ENCODE measurements at places on chromosomes 3 and 15.

GRCh38 chr15:73637527-73637926 lies 4.3 kb upstream of the NPTN start:
- no peak for DNase-seq

DNA sequence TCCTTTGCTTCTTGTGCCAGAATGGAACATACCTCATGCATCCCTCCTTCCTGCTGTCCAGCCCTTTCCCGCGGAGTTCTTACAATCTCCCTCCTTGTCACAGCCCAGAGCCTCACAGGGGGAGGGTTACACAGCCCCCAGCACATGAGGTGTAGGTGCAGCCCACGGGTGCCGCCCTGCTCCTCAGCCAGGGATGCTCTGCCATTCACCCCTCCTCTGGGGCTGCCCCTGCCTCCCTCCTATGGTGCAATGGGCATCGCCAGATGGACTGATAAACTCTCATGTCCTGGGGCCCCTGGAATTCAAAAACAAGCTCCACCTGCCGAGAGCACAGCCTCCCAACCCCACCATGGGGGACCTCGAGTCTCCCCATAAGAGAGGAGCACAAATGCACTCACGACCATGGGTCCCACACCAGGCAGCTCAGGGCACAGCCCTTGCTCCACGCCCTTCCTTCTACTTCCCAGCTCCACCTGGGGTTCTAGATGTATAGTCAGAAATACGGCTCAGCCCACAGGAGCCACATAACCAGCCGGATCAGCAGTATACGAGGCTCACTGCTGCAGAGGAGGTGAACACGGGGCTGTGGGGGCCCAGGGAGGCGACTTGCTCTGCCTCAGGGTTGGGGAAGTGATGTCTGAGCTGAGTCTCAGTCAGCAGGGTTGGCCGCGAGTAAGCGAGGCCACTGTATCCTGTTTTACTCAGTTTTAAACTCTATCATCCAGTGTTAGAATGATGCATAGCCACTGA lies 269.7 kb upstream of the LYSMD4 start:
- DNase-seq = no peak

DNA sequence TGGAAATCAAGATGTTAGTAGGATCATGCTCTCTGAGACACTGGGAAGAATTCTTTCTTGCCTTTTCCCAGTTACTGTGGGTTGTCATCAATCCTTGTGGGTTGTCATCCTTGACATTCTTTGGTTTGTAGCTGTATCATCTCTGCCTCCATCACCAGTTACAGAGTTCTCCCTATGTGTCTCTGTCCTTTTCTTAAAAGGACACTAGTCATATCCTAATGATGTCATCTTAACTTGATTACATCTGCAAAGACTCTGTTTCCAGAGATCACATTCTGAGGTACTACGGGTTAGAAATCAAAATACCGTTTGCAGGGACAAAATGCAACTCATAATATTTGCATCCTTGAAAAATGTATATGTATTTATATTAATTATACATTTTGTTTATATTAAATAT lies 500.4 kb downstream of the ZBBX start:
- DNase-seq = no peak

GRCh38 chr3:194962056-194962455 lies 276.4 kb downstream of the FAM43A start:
- DNase-seq = no peak
